ENCODE measurements at places on chromosomes 7 and 10. TPM values are rescaled to one million over a fixed set of nuclear protein-coding genes. Genes with fewer than 3 reads are reported as not detected.
A peak's percentile ranks its signal among the peaks of the same experiment; 100 is the strongest.

DNA sequence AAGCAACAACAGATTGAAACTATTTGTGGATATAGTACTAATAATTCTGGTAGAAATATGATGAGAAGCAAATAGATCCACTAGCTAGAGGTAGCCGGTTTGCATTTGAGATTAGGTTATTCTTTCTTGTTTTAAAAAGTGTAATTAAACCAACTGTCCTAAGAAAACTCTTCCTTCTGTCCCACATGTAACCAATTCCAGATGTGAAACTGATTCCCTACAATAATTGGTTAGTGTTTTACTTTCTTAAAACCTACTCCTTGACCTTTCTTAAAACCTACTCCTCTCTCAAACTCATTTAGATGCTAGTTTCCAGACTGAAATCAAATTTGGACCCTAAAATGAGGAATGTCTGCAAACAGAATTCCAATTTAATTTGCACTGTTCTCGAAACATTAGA is 521.5 kb downstream of the SUGCT start:
- H3K27me3 ChIP-seq, result no peaks in the 10 kb centered on the region
- H3K4me3 ChIP-seq, result no peak overlapping the region
- H3K36me3 ChIP-seq, result peaks cover 4% of the 10 kb centered on the region
- no peak for DNase-seq
- H3K27ac ChIP-seq, result peak overlapping the region; percentile 28

GRCh38 chr7:48213226-48213625 is 42.0 kb downstream of the ABCA13 start:
- no peak overlapping the region for H3K27ac ChIP-seq
- no peaks in the 10 kb centered on the region for H3K27me3 ChIP-seq
- DNase-seq, result no peak
- H3K36me3 ChIP-seq, result peaks cover 6% of the 10 kb centered on the region
- H3K4me3 ChIP-seq, result no peak overlapping the region

GRCh38 chr10:78623578-78624215 is 445.1 kb upstream of the ZMIZ1 start:
- no peaks in the 10 kb centered on the region for H3K27me3 ChIP-seq
- H3K36me3 ChIP-seq, result no peaks in the 10 kb centered on the region
- DNase-seq, result no peak
- H3K4me3 ChIP-seq, result no peak overlapping the region

Gene TMEM176B
- total RNA-seq, result 2.3 TPM

GRCh38 chr10:11532306-11532705 is 79.1 kb downstream of the USP6NL start:
- peak overlapping the region; percentile 85 for H3K27ac ChIP-seq
- no peaks in the 10 kb centered on the region for H3K27me3 ChIP-seq
- no peak for DNase-seq
- H3K4me3 ChIP-seq, result peak overlapping the region; percentile 24

DNA sequence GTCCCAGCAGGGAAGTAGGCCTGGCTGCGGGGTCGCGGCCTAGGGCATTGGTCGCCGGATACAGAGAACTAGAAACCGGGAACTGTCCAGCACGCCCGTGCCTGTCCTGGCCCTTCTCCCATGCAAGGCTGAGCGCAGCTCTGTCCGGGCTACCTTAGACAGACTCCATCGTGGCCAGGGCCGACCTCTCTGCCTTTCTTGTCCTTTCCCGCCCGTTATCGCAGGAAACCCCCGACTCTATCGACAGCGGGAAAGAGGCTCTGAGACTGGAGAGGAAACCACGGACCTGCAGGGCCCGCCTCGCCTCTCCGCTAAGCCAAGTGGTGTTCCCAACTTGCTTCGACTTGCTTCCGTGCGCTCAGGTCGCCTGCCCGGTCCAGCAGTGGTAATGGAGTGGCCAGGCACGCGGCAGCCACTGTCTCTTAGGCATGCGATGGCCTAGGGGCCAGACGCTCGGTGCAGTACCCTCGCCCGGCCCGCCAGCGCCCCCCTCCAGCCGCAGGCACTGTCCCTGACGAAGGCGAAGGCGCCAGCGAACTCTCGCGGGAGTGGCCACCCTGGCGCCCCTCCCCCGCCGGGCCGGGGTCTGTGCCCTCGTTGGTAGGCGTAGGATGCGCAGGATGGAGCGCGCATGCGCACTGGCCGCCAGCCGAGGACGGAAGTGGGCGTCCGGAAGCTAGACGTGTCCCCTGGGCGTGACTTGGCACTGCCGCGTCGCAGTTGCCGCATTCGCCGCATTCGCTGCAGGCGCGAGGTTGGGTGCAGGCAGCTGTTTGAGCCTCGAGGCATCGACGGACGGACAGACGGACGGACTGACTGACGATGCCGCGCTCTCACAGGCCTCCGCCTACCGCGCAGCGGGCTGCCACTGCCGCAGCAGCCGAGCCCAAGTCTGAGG is 54.4 kb downstream of the MCMBP start:
- H3K27ac ChIP-seq, result peak overlapping the region; percentile 89
- H3K4me3 ChIP-seq, result peak overlapping the region; percentile 87
- H3K36me3 ChIP-seq, result peaks cover 19% of the 10 kb centered on the region
- peaks cover 16% of the 10 kb centered on the region for H3K4me1 ChIP-seq

DNA sequence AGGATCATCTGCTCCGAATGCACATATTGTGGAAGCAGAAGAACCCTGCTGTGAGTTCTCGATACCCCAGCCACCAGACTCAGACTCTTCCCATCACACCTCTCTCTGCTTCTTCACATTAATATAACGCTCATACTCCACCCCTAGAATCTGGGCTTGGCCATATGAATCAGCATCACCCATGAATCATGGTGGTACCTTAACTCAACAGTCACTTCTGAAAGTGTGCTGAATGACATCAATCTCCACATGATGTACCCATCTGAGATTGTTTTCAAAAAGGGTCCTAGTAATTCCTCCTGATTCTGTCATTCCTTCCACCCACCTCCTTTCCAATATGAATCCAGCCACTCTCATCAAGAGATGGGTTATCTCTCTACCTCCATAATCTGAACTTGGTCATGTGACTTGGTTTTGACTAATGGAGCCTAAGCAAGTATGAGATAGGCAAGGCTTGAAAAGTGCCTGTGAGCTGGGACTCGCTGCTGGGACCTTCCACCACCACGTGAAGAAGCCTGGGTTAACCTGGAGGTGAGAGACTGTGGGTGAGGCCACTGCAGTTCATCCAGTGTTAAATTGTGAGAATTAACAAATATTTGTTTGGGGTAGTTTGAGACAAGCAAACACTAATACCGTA is 15.4 kb downstream of the YWHAG start:
- peaks cover 13% of the 10 kb centered on the region for H3K4me1 ChIP-seq
- no peak overlapping the region for H3K27ac ChIP-seq
- H3K27me3 ChIP-seq, result no peaks in the 10 kb centered on the region
- DNase-seq, result no peak
- peaks cover 50% of the 10 kb centered on the region for H3K36me3 ChIP-seq
- H3K4me3 ChIP-seq, result no peak overlapping the region

GRCh38 chr10:93680412-93681047 is 21.9 kb downstream of the FRA10AC1 start:
- peaks cover 11% of the 10 kb centered on the region for H3K36me3 ChIP-seq
- DNase-seq, result no peak
- no peaks in the 10 kb centered on the region for H3K27me3 ChIP-seq
- peaks cover 6% of the 10 kb centered on the region for H3K4me1 ChIP-seq

GRCh38 chr7:133828906-133829305 is 298.2 kb upstream of the LRGUK start:
- no peak overlapping the region for H3K4me3 ChIP-seq
- no peak for DNase-seq
- H3K27me3 ChIP-seq, result no peaks in the 10 kb centered on the region
- peaks cover 20% of the 10 kb centered on the region for H3K36me3 ChIP-seq
- no peaks in the 10 kb centered on the region for H3K4me1 ChIP-seq

DNA sequence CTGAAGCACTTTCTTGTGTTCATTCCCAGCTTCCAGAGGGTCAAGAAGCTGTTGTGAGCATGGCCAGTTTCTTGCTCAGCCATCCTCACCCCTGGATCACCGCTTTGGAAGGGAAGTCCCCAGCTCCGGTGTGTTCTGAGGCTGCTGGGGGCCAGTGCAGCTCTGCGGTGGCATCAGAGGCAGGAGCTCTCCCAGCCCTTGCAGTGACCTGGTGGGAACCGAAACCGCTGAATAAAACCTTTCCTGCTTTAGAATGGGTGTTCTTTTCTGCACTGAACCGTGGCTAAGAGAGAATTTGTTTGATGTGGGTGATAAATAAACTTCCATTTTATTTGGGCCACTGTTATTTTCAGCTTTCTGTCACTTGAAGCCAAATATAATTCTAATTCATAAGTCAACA is 450.9 kb upstream of the VSTM2A start:
- H3K4me3 ChIP-seq, result no peak overlapping the region
- no peak overlapping the region for H3K27ac ChIP-seq
- H3K27me3 ChIP-seq, result no peaks in the 10 kb centered on the region
- no peak for DNase-seq

- H3K36me3 ChIP-seq, result peaks cover 9% of the 10 kb centered on the region
- no peak overlapping the region for H3K27ac ChIP-seq
- no peak for DNase-seq
- no peak overlapping the region for H3K4me3 ChIP-seq
- H3K27me3 ChIP-seq, result no peaks in the 10 kb centered on the region
Measured at GRCh38 chr10:50346942-50347341, 95.6 kb upstream of the ASAH2 start.

Gene RELN
- total RNA-seq, result 9.7 TPM

GRCh38 chr10:92126100-92126650 is 164.7 kb downstream of the CPEB3 start:
- H3K4me1 ChIP-seq, result peaks cover 39% of the 10 kb centered on the region
- H3K36me3 ChIP-seq, result no peaks in the 10 kb centered on the region
- H3K4me3 ChIP-seq, result no peak overlapping the region
- no peak for DNase-seq
- H3K27me3 ChIP-seq, result no peaks in the 10 kb centered on the region

Gene PLEKHA8
- 39.8 TPM for total RNA-seq

DNA sequence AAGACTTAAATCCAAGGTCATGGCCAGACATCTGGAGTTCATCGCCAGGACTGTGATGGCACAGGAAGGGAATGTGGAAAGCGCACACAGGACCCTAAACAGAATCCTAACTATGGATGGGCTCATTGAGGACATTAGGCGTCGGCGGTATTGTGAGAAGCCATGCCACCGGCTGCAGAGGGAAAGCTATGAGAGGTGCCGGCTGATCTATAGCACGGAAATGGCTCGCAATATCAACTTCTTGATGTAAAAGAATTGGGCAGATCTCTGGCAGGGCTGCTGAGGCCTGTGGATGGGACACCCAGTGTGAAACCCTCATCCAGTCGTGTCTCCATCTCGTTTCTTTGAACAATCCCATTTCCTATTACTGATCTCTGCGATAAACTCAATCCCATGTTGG is 6.3 kb upstream of the CTBP2 start:
- no peak overlapping the region for H3K4me3 ChIP-seq
- H3K4me1 ChIP-seq, result peaks cover 19% of the 10 kb centered on the region

GRCh38 chr10:87850742-87851205 is 12.6 kb downstream of the KLLN start:
- H3K36me3 ChIP-seq, result no peaks in the 10 kb centered on the region
- no peaks in the 10 kb centered on the region for H3K27me3 ChIP-seq
- no peak overlapping the region for H3K4me3 ChIP-seq

- peaks cover 7% of the 10 kb centered on the region for H3K27me3 ChIP-seq
- H3K36me3 ChIP-seq, result no peaks in the 10 kb centered on the region
- H3K27ac ChIP-seq, result no peak overlapping the region
- DNase-seq, result no peak
- H3K4me3 ChIP-seq, result no peak overlapping the region
Measured at GRCh38 chr10:27899058-27899457, 99.8 kb downstream of the ODAD2 start.

DNA sequence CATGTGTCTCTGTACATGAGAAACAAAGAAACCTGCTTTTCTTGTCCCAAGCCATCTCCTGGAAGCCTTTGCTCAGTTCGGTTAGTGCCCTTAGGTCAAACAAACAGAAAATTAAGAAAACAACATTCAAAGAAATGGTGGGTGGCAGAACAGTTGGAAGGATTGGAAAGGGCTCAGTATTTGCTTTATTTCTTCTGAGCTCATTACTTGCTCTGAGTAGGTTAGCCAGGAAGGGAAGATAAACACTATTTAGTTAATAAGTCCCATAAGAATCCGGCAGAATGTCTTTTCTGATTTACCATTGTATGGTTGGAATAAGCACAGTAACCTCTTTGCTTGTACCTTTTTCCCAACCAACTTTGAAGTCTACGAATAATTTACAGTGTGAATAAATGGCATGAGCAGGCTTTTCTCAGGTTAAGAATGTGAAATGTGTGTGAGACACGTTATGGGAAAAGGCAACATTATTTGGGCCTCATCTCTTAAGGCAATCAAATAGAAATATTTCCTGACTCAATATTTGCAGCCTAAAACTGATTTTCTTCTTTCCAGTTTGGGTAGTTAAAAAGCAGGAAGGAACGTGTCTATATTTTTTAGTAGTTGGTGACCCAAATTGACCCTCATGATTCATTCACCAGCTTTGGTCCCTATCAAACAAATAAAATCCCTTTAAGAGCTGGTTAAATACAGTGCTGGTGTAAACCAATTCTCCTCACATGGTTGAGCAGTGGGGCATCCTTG is 158.5 kb downstream of the DKK1 start:
- H3K27me3 ChIP-seq, result peaks cover 5% of the 10 kb centered on the region
- H3K27ac ChIP-seq, result no peak overlapping the region
- H3K4me1 ChIP-seq, result peaks cover 2% of the 10 kb centered on the region
- no peak overlapping the region for H3K4me3 ChIP-seq
- no peaks in the 10 kb centered on the region for H3K36me3 ChIP-seq
- DNase-seq, result no peak

GRCh38 chr10:98296524-98296923 is 28.5 kb upstream of the LOXL4 start:
- no peak overlapping the region for H3K4me3 ChIP-seq
- no peak overlapping the region for H3K27ac ChIP-seq

DNA sequence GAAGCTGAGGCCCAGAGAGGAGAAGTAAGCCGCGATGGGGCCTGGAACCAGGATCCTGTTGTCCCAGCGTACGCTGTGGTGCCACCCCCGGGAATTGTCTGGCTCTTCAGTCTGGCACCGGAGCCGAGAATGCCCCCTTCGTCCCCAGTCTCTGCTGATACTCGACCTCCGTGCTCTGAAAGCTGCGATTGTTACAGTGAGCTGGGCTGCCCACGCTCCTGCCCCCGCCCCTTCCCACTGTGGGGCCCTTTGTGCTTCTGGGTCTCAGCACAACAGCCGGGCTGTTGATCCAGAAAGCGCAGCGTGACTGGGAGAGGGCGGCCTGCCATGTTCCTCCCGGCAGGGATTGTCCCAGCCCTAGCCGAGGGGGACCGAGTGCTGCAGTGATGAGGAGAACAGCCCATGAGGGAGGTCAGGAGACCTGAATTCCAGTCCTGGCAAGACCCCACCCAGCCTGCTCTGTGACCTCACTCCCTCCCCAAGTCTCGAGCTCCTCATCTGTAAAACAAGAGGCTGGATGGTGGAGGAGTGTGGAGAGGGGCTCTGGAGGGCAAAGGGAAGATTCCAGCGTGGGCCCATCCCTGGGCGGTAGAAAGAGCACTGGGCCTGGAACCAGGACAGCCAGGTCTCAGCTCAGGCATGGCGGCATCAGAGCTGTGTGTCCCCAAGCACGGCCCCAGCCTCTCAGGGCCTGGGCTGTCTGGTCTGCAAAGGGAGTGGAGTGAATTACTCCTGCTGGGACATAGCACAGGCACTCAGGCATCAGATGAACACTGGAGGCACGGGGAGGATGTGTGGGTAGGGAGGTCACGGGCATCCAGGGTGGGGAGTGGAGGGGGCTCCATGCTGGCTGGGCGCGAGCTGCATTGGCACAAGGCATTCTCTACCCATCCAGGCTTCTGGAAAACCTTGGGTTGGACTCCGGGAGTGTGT is 43.6 kb downstream of the TSPAN15 start:
- no peak overlapping the region for H3K27ac ChIP-seq
- no peak for DNase-seq
- H3K4me3 ChIP-seq, result no peak overlapping the region
- peaks cover 11% of the 10 kb centered on the region for H3K4me1 ChIP-seq
- H3K36me3 ChIP-seq, result no peaks in the 10 kb centered on the region

GRCh38 chr10:96376483-96376882 is 17.7 kb upstream of the OPALIN start:
- H3K4me3 ChIP-seq, result no peak overlapping the region
- H3K27ac ChIP-seq, result no peak overlapping the region
